NCI-H446 (cell line): ENCODE measurements at places on chromosomes 1 and 21.
A peak's percentile ranks its signal among the peaks of the same experiment; 100 is the strongest.

- no peak for DNase-seq
Observed at GRCh38 chr1:147083919-147084272, 88.4 kb downstream of the PRKAB2 start.

DNA sequence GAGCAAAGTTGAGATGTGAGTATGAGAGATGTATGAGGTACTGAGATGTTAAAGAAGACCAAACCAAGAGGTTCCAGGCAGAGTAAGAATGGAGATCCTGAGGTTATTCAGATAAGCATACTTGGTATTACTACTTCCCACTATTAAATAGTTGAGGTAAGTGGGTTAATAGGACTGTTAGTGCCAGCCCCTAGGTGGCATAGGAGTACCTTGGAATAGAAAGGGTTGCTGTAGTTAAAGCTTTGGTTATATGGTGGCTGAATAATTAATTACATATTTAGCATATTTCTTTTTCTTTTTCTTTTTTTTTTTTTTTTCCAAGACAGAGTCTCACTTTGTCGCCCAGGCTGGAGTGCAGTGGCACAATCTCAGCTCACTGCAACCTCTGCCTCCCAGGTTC lies 397.9 kb upstream of the TMPRSS15 start:
- peak; percentile 46 for DNase-seq

DNA sequence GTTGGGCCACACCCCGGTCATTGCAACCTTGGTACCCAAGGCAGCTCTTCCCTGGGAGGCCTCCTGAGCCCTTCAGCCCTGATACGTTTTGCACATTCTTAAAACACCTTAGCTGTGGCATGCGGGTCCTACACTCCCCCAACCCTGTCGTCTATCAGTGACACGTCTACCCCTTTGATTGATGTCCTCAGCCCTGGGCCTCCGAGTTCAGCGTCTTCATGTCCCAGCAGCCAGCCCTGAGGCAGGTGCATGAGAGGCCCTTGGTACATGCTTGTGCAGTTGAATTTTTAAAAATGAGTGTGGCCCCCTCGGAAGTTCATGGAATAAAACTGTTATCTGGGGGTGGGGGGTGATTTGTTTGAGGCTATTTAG lies 38.9 kb upstream of the ADARB1 start:
- no peak for DNase-seq

- no peak for DNase-seq
Observed at GRCh38 chr1:37905727-37906126, 41.1 kb downstream of the INPP5B start.

GRCh38 chr1:223405507-223405906 lies 12.3 kb downstream of the CCDC185 start:
- DNase-seq: no peak

- DNase-seq: no peak
Observed at GRCh38 chr1:92754719-92755050, 30.2 kb downstream of the EVI5 start.

GRCh38 chr21:16372586-16372985 lies 642.8 kb downstream of the USP25 start:
- no peak for DNase-seq

- no peak for DNase-seq
Observed at GRCh38 chr1:41580021-41580420, 95.5 kb upstream of the EDN2 start.

GRCh38 chr1:7490576-7490975 lies 280.5 kb upstream of the VAMP3 start:
- DNase-seq: no peak

- DNase-seq: no peak
Observed at GRCh38 chr1:12654657-12655056, 10.8 kb downstream of the AADACL4 start.

DNA sequence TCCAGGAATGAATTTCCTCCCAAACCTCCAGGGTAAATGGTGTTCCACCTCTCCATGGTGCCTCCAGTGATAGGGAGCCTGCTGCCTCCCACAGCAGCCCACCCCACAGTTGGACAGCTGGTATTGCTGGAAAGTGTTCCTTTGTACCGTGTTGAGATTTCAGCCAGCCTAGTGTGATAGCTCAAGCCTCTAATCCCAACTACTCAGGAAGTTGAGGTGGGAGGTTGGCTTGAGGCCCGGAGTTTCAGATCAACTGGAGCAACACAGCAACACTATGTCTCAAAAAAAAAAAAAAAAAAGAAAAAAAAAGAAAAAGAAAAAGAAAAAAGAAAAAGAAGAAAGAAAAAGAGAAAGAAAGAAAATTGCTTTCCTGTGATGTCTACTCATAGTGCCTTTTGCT lies 96.1 kb downstream of the CHD1L start:
- DNase-seq: no peak

GRCh38 chr21:26405735-26406361 lies 167.2 kb downstream of the CYYR1 start:
- DNase-seq: peak; percentile 13

- DNase-seq: no peak
Observed at GRCh38 chr1:91937613-91938012, 11.6 kb upstream of the BRDT start.

GRCh38 chr1:207997486-207998268 lies 86.8 kb upstream of the CD34 start:
- DNase-seq: peak; percentile 85

DNA sequence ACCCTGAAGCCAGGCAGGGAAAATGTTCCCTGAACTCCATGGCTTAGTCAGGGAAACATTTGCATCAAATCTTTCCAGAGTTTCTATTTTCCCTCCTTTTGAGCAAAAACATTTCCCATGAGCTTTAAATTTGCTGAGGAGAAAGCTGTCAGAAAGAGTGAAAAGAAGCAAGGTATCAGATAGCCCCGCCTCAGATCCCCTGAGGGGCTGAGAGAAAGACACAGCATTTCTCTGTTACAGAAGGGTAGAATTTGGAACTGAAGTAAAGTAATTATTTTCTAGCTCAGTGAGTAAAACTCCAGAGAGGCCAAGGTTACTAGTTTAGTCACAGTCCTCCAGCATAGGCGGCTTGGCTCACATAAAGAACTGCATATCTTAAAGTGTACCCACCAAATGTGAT lies 10.6 kb downstream of the FMO1 start:
- no peak for DNase-seq

GRCh38 chr1:157469300-157469699 lies 83.0 kb downstream of the FCRL5 start:
- no peak for DNase-seq

DNA sequence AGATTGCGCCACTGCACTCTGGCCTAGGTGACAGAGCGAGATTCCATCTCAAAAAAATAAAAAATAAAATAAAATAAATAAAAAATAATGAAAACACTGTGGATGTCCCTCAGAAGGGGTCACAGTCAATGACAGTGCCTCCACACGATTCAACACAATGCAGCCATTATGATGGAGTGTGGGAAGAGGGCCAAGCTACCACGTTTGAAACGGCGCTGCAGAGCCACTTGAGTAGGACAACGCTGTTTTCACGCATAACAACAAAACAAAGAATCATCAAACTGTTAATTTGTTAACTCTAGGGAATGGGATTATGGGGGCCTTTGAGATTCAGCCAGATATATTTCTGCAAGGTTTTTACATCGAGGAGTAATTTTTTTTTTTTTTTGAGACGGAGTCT lies 36.5 kb downstream of the NKAIN1 start:
- DNase-seq: no peak

DNA sequence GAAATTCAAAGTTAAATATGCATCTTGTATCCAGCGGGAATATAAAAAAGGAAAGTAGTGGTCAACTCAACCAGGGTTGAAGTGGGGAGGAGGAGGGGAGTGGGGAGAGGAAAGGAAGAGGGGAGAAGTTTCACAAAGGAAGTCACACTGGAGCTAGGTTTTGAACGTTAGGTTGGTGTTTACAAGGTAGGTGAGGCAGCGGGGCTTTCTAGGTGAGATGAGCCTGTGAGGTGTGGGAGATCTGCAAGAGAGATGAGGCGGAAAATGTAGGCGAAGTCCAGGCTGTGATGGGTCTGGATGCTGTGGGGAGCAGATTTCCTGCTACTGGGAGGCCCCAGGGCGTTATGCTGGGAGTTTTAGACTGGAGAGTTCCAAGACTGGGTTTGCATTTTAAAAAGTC lies 36.1 kb upstream of the IL20 start:
- DNase-seq: no peak

DNA sequence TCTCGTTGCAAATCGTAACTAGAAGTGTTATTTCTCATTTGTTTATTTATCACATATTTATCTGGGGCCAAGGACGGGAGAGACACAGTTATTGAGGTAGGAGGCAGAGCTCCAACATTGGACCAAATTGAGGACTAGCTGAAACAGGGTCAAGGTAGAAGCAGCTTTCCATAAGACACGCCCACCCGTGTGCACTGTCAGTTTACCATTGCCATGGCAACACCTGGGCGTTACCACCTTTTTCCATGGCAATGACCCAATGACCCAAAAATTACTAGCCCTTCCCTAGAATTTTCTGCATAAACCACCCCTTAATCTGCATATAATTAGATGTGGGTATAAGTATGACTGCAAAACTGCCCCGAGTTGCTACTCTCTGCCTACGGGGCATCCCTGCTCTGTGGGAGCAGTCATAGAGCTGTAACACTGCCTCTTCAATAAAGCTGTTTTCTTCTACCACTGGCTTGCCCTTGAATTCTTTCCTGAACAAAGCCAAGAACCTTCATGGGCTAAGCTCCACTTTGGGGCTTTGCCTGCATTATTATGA lies 72.7 kb downstream of the FBXO2 start:
- DNase-seq: no peak

GRCh38 chr1:19311503-19311930 lies 427 bp downstream of the AKR7A2 start:
- DNase-seq: no peak

GRCh38 chr1:87219626-87220025 lies 109.1 kb upstream of the LMO4 start:
- DNase-seq: no peak

DNA sequence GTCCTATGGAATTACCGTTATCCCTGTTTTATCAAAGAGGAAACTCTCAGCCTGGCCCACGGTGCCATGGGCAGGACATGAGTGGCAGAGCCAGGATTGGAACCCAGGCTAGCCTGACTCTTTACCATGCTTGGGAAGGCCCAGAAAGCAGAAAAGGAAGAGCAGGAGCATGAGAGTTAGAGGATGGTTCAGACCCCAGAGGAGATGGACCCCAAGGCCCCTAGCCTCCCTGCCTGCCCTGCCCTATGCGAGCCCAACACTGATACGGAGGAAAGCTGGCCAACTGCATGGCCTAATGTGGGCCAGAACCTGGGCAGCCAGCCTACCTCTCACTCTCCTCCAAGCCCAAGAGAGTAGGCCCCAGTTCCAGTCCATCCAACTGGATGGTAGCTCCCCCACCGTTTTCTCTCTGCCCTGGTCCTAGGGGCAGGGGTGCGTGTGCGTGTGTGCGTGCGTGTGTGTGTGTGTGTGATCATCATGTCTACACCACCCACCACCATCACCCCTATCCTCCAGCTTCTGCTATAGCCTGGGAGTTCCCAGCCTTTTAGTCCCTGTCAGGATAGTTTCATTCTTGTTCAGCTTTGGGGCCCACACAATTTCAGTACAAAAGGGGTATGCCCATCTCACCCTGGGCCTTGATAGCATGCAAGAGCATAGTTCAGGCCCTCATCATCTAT lies 15.4 kb upstream of the MEX3A start:
- DNase-seq: no peak

GRCh38 chr21:44482581-44483287 lies 27.4 kb downstream of the LRRC3 start:
- DNase-seq: no peak

GRCh38 chr21:44881198-44881872 lies 7.8 kb upstream of the PTTG1IP start:
- no peak for DNase-seq

GRCh38 chr1:223702735-223703667 lies 9.3 kb upstream of the CAPN2 start:
- no peak for DNase-seq

- no peak for DNase-seq
Observed at GRCh38 chr1:64915381-64916274, 50.7 kb downstream of the JAK1 start.

- no peak for DNase-seq
Observed at GRCh38 chr1:9207715-9208114, 26.9 kb upstream of the H6PD start.

- DNase-seq: no peak
Observed at GRCh38 chr21:34018910-34019309, 54.5 kb upstream of the MRPS6 start.

- DNase-seq: no peak
Observed at GRCh38 chr1:116521186-116521585, 49.6 kb downstream of the CD58 start.

GRCh38 chr1:20343149-20343937 lies 52.7 kb downstream of the VWA5B1 start:
- no peak for DNase-seq

- DNase-seq: no peak
Observed at GRCh38 chr1:44227211-44227610, 13.9 kb downstream of the DMAP1 start.

GRCh38 chr1:238898856-238899255 lies 487.5 kb upstream of the CHRM3 start:
- DNase-seq: no peak

DNA sequence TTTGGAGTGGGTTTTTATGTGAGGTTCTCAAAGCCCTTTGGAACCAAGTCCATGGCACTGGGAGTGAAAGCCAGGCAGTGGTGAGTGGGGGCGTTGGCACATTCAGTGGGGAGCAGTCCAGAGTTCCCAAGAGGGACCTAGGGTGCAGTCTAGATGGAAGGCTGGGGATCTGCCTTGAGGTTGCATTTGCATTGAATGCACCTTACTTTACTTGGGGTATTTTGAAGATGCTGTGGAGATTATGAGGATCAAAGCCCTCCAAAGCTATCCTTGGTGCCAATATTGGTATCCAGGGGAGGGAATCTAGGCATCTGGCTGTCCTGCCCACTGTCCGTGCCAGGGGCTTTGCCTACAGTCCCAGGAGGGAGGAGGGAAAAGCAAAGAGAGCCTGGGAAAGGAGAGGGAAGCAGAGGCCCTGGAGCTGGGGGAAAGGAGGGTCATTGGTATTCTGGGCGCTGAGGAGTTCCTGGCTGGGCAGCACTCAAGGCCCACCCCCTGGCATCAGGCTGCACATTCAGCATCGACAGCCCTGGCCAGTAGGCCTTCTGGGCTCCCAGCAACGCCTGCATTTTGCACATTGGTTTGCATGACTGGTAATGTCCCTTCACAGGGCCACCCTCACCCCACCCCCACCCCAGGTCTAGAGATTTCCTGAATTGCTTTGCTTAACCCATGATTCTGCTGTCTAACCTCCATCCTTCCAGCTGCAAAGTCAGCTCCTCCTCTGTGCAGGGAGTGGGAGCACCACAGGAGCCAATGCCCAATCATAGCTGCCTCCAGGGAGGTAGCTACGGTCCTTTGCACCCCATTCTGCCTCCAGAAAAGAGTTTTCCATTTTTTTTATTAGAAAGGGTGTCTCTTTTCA lies 843 bp upstream of the BCAN start:
- DNase-seq: no peak

- peak; percentile 32 for DNase-seq
Observed at GRCh38 chr1:147389532-147390184, 147.2 kb downstream of the CHD1L start.
